ENCODE measurements at places on chromosomes 4 and X.

- no peak for DNase-seq
These were observed 202.0 kb upstream of the PCDH7 start for GRCh38 chr4:30518211-30518610.

- no peak for DNase-seq
These were observed 176.8 kb downstream of the LARP7 start for GRCh38 chr4:112813790-112814189.

GRCh38 chr4:151665022-151665784 is 95.6 kb downstream of the GATB start:
- no peak for DNase-seq

DNA sequence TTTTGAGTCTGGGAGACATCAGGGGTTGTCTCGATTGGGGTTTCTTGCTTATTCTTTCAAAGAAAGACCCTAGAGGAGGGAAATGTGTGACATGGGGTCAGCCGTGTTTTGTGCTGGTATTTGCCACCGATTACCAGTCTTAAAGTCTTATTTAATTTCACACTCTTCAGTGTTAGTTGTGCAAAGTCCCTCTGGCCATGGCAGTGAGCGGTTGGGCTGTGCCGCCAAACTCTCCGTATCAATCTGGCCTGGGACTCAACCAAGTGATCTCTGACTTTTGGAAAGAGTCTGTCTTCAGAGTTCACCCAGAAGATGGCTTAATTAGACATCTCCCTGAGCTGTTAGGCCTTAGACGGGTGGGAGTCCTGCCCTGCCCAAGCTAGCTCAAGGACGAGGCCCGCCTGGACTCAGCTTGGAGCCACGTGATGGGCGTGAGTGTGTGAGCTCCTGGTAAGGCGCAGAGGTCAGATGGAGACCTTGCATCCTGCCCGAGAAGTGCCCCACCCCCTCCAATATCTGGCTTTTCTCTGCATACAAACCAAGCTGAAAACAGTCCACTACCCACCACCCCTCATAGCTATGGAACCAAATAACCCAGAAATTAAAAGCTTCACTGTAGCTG is 3.8 kb upstream of the PITX2 start:
- no peak for DNase-seq

- DNase-seq = no peak
These were observed 144.1 kb downstream of the SOWAHB start for GRCh38 chr4:76753814-76754213.

- no peak for DNase-seq
These were observed 39.7 kb downstream of the AFF2 start for GRCh38 chrX:148540114-148540513.

DNA sequence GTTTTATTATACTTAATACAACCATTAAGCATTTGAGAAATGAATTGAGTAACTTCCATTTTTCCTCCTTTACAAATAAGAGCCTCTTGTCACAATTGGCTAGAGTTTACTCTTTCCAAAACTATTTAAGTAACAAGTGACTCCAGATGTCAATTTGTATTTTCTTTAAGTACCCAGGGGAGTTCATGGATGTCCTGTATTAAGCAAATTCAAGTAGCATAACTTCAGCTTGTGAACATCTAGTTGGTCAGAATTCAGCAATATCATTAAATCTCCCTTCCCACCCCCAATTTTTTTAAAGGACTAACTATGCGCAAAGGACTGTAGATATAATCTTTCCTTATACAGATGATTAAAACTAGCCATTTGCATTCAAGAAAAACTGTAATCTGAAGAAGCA is 1.4 kb upstream of the ADGRL3 start:
- DNase-seq = no peak

DNA sequence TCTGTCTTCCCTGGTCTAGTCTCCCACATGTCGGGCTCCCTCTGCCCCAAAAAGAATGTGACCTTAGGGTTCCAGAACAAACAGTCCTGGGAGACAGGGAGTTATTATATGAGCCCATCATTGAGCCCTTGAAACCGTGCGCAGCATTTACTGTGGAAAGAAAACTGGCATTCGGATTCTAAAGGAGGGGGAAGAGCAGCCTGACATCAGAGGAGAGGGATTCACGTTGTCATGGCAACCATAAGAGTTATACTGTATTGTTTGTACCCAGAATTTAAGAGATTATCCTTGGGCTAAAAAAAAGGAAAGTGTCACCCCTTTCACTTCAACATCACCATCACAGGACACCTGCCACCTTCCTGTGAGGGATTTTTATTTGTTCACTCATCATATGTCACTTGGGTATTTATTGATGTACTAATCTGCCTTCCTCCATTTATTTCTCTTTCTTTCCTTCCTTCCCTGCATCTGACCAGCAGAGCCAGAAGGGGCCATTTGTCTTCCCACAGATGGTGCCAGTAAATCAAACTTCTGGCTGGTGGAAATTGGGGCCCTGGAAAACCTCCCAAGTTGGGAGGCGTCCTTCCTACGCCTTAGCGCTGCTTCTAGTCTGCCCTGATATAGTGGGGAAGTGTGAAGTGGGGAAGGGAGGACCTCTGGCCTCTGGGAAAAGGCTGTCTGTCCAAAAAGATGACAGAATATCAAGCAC is 64.9 kb upstream of the FRMPD3 start:
- DNase-seq = no peak

GRCh38 chrX:70268034-70268433 is at the start of gene ARR3:
ARR3 (plus strand) TSS chrX:70268334; CDS start chrX:70269386, 1,052 bp downstream.
- no peak for DNase-seq

- no peak for DNase-seq
These were observed 38.6 kb downstream of the TRPC5 start for GRCh38 chrX:112043997-112044396.

GRCh38 chrX:111284631-111285293 is 14.5 kb upstream of the CAPN6 start:
- no peak for DNase-seq

DNA sequence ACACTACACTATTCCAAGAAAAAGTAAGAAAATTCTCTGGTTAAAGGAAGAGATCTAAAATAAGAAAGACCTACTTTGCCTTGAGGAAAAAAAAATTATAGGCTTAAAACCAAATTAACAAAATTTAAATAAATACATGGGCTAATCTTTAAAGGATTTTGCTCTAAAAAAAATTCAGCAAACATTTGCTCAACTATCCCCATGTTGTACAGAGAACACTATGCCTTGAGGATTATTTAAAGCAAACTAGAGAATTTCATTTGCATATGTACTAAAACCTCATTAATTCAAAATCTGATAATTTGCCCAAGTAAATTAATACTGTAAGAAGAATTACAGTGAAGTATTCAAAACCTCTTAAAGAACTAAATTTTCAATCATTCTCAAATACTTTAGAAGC is 71.6 kb upstream of the KCNIP4 start:
- DNase-seq = no peak

DNA sequence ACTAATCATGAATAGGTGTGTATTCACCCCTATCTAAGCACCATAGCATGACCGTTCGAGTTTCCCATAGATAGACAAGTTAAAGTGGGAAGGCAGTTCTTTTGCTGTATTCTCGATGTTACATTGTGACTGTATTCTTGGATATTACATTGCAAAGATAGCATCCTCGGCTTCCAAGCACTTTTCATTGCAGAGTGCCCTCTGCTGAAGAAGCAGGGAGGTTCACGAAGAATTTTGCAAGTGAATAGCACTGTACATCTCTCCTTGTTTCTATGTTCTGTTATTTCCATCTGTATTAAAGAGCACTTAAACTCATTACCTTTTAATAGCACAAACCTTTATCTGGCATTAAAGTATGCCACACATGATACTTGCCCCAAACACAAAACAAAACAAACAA is 426.7 kb upstream of the ARX start:
- DNase-seq = no peak

DNA sequence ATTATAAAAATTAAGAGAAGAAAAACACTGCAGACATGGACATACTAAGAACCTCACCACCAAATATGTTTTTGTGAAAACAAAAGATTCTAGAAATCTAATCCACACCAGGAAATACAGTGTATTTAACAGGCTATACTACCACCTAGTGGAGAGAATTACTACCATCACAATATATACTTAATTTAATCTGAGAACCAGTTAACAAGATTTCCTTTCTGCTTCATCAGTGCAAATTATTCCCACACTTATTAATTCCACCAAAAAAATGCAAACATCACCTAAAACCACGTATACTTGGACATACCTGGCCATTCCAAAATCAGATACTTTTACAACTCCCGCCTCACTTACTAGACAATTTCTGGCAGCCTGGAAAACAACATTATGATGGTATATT is 7.0 kb upstream of the TXK start:
- no peak for DNase-seq

DNA sequence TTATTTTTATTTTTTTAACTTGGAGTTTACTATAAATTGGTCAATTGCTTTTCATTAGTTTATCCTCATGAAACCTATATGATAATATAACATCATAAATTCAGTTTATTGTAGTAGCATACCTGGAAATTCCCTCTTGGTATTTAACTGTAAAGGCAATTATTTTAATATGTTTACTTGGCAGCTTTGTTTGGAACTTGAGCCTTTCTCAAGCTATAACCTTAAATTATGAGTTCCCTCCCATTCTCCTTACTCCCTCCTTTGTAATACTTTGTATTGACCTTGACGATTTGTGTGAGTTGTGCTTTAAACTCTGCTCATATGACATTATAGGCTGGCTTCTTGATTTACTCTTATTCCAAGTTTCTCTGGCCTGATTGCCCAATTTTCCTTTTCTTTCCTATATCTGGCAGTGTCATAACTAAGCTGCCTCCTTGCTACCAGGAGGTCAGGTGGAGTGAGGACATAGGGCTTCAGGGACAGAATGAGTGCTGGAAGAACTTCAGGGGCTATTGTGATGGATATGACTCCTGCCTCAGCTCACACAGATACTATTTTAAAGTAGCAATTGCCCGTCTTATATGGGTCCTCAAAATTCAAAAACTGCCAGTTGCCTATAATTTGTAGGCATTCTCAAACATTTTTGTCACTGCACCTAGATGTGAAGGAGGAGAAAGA is 77.7 kb downstream of the RAP1GDS1 start:
- no peak for DNase-seq

GRCh38 chr4:61462451-61463326 is 262.6 kb downstream of the ADGRL3 start:
- DNase-seq = no peak

DNA sequence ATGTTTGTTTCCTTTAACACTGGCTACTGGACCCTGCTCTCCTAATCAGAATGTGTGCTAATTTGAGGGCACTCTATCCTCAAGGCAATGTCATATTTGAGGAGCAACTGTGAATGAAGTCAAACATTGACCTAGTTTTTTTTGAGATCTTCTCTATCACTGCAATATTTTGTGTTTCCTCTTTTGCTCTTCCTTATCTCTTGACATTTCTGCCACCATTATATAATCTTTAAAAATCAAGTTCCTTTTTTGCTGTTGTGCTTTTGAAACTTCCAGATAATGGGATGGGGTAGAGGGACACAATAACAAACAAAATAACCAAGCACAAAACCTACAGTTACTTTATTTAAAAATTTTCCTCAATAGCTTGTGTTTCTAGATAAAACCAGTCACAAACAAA is 7.4 kb upstream of the WDFY3 start:
- no peak for DNase-seq

DNA sequence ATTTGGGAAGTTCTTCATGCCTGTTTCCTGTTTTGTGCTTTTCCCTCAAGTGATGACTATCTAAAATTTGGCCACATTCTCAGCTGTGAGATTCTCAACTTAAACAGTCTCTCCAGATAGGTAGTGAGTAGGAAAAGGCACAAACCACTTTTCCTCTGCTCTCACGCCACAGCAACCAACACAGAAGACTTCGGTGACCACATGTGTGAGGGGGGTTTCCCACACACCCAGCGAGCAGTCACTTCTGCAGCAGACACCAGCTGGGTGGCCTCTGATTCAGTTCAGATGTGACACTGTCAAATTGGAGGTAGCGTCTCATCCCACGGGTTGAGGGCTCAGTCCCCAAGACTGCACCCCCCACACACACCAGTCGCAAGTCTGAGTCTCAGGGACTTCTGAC is 25.1 kb upstream of the CLDN34 start:
- DNase-seq = no peak

GRCh38 chr4:99628040-99628439 is 29.6 kb downstream of the C4orf54 start:
- DNase-seq = no peak

DNA sequence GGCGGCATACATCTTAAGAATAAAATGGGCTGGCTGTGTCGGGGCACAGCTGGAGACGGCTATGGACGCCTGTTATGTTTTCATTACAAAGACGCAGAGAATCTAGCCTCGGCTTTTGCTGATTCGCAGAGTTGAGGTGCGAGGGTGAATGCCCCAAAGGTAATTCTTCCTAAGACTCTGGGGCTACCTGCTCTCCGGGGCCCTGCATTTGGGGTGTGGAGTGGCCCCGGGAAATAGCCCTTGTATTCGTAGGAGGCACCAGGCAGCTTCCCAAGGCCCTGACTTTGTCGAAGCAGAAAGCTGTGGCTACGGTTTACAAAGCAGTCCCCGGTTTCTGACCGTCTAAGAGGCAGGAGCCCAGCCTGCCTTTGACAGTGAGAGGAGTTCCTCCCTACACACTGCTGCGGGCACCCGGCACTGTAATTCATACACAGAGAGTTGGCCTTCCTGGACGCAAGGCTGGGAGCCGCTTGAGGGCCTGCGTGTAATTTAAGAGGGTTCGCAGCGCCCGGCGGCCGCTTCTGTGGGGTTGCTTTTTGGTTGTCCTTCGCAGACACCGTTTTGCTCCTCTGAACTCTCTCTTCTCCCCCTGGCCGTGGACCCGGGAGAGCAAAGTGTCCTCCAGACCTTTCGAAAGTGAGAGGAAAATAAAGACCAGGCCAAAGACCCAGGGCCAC is 1.9 kb downstream of the SHOX start:
- DNase-seq = no peak

DNA sequence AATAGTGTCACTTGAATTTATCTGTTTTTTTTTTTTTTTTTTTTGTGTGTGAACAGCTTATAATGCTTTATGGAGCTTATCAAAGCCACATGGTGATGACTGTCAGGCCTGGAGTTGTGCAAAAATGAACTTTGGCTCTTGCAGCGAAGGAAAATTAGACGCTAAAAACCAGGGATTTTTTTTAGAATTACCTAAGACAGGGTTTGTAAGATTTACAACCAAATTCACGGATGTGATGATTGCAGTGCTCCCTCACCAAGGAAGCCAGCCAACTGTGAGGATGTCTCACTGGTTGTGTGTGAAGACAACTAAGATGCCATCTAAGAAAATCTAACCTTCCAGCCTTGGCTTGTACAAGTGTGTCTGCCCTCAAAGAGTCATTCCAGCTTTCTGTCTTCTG is 127.1 kb upstream of the SLC4A4 start:
- DNase-seq = no peak

DNA sequence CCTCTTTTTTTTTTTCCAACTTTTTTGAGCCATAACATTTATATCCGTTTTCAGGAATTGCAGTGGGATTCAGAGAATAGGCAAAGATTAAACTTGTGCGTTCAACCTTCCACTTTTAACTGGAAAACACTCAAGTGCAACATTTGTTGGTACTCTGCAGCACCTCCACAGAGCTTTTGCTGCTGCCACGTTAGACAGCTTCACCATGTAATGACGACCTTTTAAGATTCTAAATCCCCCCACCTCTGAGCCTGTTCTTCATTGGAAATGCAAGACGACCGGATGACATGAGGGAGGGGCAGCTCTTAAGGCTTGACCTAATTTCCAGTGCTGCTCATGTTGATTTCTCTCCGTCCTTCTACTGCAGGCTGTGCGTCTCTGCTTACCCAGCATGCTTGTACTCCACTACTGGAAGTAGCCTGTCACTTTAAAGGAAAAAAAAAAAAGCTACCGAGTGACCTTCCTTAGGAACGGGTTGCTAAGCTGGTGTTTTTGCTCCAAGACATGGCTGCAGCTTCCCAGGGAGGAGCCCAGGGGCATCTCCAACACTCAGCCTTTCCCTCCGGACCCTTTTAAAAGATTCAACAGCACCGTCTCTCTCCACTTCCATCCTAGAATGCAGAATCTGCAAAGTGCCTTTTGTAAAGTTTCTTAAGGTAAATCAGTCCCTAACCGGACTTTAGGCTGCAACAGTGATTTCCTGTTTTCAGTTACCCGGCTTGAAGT is at the start of gene CC2D2A:
TSS of gene CC2D2A (plus strand) at position 481 of the 726 bp plus-strand sequence. CDS start 6,051 bp downstream, outside the sequence.
- DNase-seq = no peak

All from Right ventricle myocardium superior (tissue), 1 donor.